Amniotic stem cell (primary cell): ENCODE measurements at places on chromosomes 12 and 14.
A peak's percentile ranks its signal among the peaks of the same experiment; 100 is the strongest.

GRCh38 chr12:103809154-103809553 is 31.9 kb downstream of the NT5DC3 start:
- DNase-seq, result no peak

DNA sequence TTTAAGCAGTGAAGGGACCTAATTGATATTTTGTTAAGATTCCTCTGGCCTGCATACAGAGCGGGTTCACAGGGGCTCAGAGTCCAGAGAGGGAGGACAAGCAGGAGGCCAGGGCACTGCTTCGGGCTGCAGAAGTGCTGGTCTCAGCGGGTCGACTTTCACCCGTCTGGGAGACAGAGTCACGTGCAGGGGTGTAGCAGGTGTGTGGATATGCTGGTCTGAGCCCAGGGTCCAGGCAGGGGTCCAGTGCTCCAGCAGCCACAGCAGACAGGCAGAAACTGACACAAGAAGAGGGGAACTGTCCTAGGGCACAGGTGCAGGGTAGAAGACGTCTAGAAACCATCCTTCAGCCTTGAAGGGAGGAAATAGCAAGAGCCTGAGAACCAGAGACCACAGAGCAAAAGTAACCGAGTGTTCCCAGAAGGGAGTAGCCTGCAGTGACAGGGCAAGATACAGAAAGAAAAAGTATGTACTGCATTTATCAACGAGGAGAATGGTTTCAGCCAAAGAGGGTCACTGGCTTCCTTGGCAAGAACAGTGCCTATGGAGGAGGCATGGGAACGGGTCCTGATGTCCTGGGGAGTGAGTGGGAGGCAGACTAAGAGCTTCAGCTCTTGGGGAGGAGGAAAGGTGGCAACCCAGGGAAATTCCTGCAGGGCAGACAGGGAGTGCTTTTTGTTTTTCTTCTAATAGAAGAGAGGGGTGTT is 28.7 kb downstream of the FBXO21 start:
- no peak for DNase-seq

DNA sequence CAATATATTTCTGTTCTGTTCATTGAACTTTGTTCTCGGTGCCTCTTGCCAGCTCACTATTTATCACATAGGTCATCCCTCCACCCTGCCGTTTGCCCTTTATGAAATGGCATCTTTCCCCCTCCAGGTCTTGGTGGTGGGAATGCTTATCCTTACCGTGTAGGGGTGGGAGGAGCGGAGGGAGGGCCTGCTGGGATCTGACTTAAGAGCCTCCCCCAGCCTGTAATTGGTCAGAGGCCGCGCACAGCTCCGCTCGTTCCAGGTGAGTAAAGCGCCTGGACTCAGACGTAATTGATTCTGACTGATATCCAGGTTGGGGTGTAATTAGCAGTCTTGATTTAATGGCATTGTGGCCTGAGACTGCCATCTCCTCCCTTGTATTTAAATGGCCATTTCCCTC is 185.3 kb downstream of the TSPAN9 start:
- DNase-seq, result no peak

DNA sequence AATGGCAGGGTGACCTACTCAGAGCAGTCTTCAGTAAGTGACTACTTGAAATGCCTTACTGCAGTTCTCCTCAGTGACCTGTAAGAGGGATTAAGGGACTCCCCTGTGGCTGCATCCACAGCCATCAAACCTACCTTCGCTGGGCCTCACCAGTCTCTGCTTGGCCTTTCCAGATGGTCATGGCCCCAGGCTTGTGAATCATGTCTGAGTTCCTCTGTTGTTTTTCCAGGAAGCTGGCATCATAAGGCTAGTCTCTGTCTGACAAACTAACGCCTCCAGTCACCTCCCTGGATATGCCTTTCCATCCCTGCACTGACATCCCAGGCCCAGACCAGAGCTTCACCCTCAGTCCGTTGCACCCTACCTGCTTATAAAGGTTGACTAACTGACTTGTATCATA is 14.0 kb downstream of the RNASE2 start:
- no peak for DNase-seq

DNA sequence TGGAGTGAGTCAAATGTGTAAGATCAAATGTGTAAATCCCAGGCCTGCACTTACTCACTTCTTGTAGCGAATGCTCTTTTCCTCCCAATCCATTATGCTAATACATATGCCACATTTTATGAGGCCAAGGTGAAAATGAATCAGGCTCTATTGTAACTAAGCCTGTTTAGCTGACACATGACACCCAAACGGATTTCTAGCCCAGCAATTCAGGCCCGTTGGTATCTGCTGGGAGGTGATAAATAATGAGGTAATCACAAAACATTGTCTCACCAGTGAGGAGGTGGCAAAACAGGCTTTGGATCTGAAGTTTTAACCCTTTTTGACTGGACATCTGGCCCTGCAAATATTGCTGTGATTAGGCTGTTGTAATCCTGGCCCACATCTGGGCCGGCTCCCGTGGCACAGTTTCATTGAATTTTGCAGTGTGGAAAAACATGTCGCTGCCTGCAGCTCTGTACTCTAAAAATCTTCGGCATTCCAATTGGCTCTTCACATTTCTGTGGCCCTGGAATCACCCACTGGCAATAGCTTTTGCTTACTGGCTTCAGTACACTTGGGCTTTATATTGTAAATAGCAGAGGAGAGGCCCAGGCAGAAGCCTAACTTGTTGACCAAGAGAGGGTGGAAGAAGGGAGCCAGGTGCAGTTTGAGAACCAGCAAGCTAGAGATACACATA is 106.1 kb downstream of the PAX9 start:
- DNase-seq, result no peak

- no peak for DNase-seq
Measured at GRCh38 chr12:6382982-6383381, 980 bp upstream of the LTBR start.

DNA sequence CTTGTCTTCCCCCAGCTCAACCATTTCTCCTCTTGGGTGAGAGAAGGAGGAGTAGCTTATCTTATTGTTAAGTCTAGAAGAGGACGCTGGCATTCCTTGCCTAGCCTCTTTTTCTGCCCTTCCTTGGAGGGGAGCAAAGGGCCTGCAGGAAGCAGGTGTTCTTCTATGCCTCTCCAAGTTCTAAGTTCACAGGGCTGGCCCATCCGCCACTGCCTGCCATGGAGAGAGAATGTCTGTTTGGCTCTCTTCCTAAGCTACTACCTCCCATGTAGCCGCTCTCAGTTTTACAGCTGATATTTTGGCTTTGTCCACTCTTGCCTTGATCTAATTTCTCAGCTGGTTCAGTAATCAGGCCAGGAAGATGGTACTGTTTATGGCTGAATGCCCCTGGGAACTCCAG is 201.2 kb downstream of the NTF3 start:
- no peak for DNase-seq

DNA sequence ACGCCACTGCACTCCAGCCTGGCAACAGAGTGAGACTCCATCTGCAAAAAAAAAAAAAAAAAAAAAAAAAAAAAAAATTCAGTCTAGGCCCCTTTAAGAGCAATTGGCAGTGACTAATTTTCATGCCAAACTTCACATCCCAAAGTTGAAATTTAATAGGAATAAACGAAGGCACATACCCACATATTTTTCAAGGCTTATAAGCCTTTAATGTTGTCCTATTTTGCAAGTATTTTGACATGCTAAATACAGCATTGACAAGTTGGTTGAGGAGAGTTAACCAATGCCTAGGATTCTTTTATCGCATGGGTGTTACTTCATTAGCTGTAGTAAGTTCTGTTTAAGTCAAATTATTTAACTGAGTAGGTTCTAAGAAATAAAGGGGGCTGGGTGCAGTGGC is 23.5 kb upstream of the HIP1R start:
- no peak for DNase-seq

DNA sequence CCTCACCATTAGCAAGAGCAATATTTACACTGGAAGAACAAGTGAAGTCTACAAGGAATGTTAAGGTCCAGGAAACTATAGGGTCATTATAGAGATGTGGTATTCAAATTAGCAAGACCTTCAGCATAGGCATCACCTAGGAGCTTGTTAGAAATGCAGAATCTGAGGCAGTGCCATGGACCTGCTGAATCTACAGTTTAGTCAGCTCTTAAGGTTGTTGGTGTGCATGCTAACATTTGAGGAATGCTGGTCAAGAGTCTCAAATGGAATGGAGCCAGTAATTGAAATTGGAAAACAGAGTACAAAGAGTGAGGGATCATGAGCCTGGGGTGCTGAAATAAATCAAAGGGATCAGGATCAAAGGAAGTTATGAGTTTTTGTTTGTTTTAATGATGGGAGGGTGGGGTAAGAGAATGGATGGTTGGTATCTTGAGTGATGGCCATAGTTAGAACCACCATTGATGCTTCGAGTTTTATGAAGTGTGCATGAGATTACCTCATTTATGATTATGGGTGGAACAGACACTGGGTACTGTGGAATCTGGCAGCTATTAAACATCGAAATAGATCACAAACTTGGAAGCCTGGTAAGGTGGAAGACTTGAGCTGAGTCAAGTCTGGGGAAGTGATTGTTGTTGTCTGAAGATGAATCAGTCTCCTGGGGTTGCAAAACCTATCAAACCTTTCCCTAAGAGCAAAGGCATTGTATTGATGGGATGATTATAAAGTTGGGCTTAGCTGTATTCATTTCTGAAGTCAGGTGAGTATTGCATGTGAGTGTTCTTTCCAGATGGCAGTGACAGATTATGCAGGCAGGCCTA is 323.3 kb upstream of the E2F7 start:
- no peak for DNase-seq

- DNase-seq, result no peak
Measured at GRCh38 chr12:77062846-77063461, 2.4 kb downstream of the E2F7 start.

DNA sequence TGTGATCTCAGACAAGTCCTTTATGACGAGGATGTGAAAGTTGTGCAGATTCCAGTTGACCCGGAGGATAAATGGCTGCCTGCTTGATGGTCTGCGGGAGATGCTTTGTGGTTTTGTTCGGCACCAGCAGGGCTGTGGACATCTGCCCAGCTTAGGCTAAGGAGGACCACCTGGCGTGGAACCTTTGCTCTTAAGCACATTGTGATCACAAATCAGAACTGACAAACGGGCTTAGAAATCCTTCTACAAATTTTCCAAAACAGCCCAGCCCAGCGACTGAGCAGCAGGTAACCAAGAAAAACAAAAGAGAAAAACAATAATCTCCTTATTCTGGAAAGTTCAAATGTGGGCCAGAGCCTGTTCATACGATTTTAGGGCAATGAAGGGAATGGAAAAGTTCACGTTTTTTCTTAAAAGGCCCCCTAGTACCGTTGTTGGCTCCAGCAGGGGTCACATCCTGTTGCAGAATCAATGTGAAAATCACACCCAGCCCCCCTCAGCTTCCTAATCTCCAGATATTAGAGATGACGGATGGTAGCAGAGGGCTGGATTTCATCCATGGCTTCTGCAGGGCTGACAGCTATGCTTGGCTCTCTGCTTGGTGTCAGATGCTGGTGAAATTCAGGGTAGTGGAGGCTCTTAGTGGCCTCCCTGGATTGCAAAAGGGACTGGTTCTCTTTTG is 81.1 kb upstream of the RFLNA start:
- DNase-seq, result no peak

- peak; percentile 8 for DNase-seq
Measured at GRCh38 chr12:49903700-49904423, at the start of gene FAIM2. Gene FAIM2, minus strand, starts transcription at chr12:49903900. Its CDS starts 108 bp downstream, at chr12:49903792.

DNA sequence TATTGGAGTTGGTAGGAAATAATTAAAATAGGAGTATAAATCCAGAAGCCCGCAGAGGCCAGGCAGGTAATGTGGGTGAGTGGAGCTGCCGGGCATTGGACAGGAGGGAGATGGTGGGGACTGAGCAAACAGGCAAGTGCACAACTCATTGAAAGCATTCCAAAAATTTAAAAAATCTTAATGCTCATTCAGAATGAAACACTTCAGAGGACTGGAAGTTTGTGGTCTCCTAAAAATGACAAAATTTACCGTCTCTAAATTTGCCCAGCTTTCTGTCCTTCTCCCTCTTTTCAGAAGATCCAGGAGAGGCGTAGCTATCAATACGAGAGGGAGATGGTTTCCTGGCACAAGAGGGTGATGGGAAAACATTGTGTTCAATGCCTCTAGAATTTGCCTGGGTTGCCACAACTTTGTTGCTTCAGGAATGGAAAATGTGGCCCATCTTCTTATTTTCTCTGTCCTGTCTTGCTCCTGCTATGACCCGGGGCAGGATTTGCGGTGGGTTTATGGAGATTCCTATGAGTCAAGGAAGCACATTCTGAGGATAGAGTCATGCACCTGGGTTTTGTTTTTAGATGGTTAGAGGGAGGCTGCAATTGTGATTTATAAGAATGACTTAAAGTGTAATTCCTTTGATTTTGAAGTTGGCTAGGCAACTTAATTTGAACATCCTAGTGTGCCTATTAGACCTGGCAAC is 72.2 kb downstream of the BORCS5 start:
- DNase-seq, result no peak

DNA sequence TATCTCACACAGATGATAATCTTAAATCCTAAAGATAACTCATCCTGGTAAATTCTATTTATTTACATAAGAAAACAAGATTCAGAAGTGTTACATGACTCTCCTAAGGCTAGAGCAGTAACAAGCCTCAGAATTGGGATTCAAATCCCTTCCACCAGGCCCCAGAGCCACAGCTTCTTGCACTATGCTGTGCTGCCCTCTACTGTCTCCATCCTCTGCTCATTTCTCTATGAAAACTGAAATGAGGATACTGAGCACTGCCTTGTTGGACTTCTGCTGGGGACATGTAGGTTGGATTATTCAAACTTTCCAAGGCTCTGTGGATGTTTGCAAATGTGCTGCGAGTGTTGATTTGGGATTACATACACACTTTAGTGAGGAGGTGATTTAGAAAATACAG is 23.5 kb upstream of the C12orf50 start:
- peak; percentile 2 for DNase-seq

DNA sequence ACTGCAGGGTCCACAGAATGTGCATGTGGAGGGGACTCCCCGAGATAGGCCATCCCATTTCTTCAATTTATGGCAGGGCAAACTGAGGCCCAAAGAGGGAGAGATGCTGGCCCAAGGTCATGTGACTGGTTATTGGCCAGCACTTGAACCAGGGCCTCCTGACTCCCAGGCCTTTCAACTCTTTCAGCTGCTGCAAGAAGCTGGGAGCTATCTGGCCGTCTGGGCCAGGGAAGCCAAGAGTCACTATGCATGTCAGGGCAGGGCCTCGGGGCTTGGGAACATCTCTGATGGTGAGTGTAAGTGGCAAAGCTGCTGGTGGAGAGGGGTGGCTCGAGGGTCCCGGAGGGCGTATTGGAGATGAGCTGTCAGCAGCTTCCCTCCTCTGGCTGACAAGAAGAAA is 9.5 kb upstream of the LTBP2 start:
- no peak for DNase-seq
